ENCODE measurements at places on chromosomes 12 and 14.

DNA sequence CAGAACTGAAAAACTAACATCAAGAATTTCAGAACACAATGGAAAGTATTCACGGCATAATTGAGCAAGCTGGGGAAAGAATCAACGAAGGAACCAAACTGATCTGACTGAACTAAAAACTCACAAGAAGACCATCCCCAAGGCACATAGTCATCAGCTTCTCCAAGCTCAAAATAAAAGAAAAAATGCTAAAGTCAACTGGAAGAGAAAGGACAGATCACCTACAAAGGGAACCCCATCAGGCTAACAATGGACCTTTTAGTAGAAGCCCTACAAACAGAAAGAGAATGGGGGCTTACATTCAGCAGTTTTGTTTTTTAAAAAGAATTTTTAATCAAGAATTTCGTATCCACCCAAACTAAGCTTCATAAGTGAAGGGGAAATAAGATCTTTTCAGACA is 11.7 kb downstream of the TAS2R50 start:
- no peak for DNase-seq

DNA sequence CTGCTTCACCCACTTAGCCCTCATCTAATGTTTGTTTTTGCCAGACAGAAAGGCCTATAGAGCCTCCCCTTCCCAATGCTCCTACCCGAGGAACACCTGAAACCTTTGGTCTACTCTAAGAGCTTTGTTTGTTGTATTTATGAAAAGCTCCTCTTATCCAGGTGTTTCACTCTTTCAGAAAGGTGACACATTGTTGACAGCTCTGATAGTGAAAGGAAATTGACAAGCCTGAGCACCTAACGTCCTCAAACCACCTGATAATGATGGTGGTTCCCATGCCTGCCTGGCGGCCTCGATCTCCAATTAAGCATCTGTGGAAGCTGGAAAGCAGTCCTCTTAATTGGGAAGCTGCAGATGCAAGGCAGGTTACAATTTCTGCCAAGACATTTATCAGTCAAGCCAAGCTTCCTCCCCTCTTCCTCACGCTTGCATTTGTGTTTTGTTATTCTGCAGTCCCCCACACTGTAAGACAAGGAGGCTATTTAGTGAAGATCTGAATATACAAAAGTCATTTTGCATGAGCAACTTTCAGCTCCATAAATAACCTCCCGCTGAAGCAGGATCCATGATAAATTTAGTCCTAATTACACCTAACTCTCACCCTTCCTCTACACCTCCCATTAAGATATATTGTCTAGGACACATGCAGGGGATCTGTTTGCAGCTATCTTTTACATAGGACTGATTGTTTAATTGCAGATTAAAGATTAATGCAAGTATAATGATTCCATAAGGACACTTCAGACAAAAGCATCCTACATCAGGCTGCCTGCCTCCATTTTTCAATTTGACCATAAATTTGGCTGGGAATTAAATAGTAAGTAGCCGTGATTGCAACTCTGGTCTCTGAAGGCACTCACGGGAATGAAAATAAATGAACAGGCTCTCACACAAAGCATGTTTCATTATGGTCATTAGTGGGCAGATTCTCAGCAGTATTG is 288.6 kb downstream of the PDZRN4 start:
- DNase-seq: no peak

GRCh38 chr14:60311417-60311816 is 62.4 kb downstream of the PPM1A start:
- no peak for DNase-seq

DNA sequence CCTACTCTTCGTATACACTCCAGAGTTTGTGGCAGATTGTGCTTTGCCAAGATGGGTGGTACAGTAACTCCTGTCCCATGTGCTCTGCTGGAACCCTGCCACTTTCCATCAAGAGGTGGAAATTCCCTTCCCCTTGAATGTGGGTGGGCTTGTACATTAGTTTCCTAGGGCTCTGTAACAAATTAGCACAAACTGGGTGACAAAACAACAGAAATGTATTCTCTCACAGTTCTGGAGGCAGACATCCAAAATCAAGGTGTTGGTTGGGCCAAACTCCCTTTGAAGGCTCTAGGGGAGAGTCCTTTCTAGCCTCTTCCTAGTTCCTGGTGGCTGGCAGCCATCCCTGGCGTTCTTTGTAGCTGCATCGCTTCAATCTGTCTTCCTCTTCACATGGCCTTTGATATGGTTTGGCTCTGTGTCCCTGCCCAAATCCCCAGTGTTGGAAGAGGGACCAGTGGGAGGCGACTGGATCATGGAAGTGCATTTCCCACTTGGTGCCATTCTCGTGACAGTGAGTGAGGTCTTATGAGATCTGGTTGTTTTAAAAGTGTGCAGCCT is 117.5 kb downstream of the VRK1 start:
- DNase-seq: no peak

- DNase-seq: no peak
These were observed 63.9 kb downstream of the AACS start for GRCh38 chr12:125129179-125129571.

- DNase-seq: no peak
These were observed 186.2 kb downstream of the PELI2 start for GRCh38 chr14:56304456-56304855.

- no peak for DNase-seq
These were observed 153.0 kb downstream of the PCNX1 start for GRCh38 chr14:71060274-71060673.

DNA sequence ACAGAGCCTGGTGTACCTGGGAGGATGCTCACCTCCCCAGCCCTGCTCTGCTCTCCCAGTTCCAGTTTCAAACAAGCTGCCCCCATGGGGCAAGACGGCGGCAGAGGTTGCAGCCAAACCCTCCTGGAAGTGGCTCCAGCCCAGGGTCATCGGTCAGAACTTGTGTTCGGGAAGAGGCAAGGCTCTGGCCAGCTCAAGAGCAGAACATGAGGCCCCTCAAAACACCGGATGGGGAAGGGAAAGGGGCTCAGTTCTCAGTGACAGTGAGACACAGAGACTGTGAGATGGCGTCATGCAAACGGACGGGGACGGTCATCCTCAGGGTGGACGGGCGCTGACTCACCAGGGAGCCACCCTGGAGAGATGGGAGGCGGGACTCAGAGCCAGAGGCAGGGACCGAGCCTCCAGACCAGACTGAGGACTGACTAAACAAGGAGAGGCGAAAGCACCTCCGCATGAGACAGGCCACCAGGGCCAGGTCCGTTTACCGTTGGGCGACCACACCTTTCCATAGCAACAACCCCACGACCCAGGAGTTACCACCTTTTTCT is 63.9 kb upstream of the GALNT9 start:
- no peak for DNase-seq

DNA sequence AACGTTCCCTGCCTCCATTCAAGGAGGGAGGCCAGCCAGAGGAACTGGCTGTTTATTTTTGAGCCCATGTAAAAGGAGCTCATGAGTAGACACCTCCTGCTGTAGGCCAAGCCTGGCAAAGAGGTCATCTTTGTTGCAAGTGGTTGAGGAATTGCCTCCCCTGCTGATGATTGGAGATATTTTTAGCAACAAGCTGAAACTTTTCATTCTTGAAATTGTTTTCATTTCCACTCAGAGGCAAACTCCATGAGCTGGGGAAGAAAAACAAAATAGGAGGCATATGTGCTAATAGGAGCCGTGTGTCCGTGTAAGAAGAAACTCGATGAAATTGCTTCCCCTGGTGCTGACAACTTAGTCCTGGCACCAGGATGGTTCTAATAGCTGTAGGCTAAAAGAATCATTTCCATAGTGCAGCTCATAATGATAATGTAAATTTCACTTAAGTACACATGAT is 440.1 kb upstream of the FAR2 start:
- DNase-seq: no peak

- DNase-seq: peak; percentile 66
These were observed 128.0 kb downstream of the NDUFA12 start for GRCh38 chr12:94875525-94875924.

GRCh38 chr14:33894339-33894738 is 56.5 kb downstream of the EGLN3 start:
- DNase-seq: no peak

DNA sequence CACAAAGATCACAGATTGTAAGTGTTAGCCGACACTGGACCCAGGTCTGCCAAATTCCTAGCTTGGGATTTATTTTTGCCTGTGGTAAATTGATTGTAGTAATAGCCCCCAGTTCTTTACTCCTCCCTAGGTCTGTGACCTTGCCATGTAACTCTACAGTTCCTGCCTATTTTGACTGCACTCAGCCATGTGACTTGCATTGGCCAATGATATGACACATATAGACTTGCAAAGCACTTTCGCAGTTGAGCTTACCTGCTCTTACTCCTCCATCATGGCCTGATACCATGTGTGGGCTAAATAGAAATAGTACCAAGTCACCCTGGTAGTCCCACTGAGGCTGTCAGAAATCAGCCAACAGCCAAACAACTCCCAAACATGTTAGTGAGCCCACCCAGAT is 240.3 kb downstream of the DUSP6 start:
- no peak for DNase-seq

- no peak for DNase-seq
These were observed 44.8 kb upstream of the NR2C1 start for GRCh38 chr12:95118138-95118787.

DNA sequence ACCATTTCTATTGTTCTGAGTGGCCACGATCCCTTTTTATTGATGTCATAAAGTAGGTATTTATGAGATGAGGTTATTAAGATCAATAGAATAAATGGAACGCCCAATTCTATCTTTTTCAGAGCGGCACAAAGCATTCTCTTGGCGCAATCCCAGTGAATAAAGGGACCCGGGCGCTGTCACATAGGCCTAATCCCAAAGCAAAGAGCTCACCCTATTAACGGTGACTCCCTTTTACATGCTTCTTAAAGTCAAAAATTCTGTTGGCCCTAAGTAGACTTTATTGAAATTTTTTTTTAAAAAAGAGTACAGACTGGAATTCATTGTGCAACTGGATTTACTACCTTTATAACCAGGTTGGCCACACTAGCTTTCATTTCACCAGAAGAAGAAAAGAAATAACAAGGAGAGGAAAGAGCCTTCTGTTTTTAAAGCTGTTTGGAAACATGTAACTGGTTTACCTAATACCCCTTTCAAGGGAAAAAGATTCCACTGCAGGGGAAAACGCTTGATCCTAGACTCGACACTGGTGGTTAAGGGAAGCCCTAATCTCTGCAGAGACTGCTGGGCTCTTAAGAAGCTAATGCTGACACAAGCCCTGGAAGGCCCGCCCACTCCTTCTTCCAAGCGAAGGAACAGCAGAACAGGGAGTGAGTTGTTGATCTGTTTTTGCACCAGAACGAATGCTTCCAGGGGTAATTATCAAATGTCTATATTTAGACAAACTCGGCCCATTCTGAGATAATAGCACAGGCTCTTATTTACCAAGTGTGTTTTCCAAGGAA is 381.2 kb downstream of the BCL11B start:
- DNase-seq: no peak

DNA sequence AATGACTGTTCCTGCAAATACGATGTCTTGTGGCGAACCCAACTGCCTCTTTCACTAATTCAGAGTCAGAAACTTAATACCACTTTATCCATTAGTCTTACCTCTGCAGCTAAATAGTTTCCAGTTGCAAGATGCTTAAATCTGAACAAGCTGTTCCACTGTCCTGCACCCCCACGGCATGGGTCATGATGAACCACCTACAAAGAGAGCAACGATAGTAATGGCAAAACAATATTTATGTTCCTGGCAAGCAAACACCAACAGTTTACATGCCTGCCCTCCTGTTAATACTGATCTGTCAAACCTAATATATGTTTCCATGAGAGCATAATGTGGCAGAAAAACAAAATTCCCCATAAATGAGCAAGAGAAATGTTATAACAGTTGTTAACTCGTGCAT is 121.9 kb downstream of the ITPR2 start:
- no peak for DNase-seq

DNA sequence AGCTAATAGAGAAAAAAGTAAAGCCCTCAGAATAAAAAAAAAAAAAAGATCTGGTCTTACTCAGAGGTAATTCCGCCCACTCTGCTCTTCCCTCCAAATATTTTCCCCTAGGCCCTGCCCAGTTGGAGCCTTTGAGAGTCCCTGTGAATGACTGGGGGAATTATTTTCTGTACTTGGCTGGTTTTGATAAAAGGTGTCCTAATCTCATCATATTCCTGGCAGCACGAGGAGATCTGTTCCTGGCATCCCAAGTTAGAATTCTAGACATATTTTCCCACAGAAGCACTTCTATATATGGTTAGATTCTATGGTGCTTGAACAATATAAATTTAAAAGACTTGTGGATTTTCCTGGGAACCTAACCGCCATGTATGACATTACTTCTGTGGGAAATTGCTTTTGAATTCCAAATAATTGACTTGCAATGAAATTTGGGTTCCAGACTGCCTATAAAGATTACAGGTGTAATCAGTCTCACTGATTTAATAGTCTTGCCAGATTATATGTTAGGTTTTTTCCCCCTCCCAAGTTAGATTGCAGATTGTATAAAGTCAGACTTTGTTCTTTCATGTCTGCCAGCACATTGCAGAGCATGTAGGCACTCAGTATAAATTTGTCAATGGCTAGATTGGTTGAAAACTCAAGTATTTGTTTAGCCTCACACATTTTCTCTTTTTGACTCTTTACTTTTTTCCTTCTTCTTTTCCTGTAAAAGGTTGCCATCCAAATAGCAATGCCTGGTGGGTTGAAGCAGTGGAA is 12.3 kb downstream of the GPX2 start:
- DNase-seq: no peak

DNA sequence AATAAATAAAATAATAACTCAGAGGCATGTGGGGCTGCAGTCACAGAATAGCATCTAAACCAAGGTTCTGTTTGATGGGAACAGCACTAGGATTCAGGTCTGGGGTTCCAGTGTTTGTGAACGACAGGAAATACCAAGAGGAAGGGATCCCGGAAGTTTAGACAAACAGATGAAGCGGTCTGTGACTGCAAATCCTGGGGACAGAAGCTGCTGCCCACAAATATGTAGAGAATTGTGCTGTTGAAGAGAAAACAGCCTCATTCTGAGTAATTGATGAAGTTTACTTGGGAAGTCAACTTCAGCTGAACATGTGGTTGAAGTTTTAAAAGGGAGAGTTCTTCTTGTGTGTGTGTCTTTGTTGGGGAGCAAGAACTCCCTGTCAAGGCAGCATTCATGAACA is 98.4 kb upstream of the TBX5 start:
- no peak for DNase-seq

DNA sequence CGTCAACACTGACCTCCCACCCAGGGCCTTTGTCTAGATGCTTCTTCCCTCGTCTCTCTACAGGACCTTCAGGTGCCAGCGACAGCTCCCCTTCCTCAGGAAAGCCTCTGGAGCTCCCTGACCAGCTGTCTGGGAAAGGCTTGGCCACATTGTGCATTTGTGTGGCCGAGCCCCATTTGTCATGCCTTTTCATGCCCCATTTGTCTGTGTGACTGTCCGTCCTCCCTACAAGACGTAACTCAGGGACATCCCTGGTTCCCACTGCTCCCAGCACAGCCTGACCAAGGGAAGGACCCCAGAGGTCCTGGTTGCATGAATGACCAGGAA is 23.8 kb downstream of the ZFYVE21 start:
- DNase-seq: no peak

DNA sequence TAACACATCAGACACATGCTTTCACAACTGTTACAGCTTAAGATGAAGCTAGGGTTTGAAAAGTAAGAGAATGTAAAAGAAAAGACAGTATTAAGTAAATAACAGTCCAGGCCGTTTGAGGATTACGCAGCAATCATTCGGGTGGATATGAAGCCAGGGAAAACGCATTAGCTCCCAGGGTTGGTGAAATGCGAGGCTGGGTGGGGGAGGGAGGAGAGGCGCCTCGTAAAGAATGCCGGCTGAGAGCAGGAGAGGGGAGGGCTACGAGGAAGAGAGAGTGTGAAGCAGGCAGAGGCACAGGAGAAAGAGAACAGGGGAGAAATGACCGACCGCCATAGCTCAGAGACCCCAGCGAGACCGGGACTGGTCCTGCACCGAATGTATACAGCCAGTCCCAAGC is 73.0 kb downstream of the IQSEC3 start:
- no peak for DNase-seq

GRCh38 chr12:46087916-46088439 is 97.6 kb upstream of the SCAF11 start:
- DNase-seq: no peak

Measured in H9 (cell line).